ENCODE measurements at places on chromosomes 7 and 10. TPM values are rescaled to one million over a fixed set of nuclear protein-coding genes. Genes with fewer than 3 reads are reported as not detected.
A peak's percentile ranks its signal among the peaks of the same experiment; 100 is the strongest.

GRCh38 chr10:123227706-123228105, 73.5 kb downstream of the BUB3 start:
- no peaks in the 10 kb centered on the region for H3K27me3 ChIP-seq
- no peak overlapping the region for H3K4me3 ChIP-seq
- no peak overlapping the region for H3K27ac ChIP-seq
- no peak for DNase-seq
- H3K36me3 ChIP-seq, result peaks cover 31% of the 10 kb centered on the region

DNA sequence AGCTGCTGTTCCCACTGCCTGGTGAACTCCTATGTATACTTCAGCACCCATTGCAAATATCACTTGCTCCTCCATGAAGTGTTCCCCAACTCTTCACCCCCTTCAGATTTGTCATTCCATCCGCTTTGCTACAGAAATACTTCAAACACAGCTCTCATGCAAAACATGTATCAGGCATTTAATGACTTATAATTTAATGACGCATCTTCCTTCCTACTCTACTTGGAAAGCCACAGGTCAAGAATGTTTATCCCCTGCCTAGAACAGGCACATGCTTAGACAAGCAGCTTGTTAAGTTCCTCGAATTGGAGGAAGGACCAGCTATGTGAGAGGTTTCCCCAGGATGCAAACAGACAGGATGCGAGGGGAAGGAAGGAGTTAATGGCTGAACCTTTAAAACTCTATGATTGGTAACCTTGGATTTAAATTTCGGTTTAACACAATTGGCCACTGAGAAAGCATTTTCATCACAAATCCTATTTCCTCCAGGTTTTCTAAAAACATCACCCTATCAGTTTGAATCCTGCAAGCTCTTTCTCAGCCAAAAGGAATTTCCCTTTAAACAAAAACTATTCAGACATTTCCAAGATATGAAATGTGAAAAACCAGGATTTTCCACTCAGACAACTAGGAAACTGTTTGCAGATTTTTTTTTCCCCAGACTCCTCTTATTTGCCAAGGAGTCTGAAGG, 11.5 kb downstream of the CREB3L2 start:
- peak overlapping the region; percentile 13 for H3K4me3 ChIP-seq
- H3K36me3 ChIP-seq, result no peaks in the 10 kb centered on the region
- peaks cover 98% of the 10 kb centered on the region for H3K4me1 ChIP-seq

GRCh38 chr7:149238051-149238450, 1.4 kb upstream of the ZNF212 start:
- H3K36me3 ChIP-seq, result no peaks in the 10 kb centered on the region
- no peaks in the 10 kb centered on the region for H3K27me3 ChIP-seq
- H3K27ac ChIP-seq, result no peak overlapping the region

Gene PRKCQ
- total RNA-seq, result 5.1 TPM

Gene PTF1A
- 0.55 TPM for total RNA-seq

DNA sequence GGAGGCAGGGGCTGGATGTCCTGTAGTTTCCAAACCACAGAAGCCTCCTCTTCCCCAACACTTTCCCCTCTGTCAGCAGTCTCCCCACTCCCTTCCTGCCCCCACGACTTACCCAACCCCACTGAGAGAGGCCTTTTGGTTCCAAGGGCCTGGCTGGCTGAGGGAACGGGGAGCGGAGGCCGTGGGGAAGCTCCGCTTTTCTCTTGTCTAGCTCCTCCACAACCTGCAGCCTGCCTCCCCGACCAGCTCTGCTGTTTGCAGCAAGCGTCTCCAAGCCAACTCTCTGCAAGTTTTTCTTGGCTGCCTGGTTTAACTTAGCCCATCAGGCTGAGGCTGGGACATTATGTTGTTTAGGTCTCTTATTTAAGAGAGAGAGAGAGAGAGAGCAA, 126.8 kb downstream of the NEURL1 start:
- peak overlapping the region; percentile 68 for H3K27ac ChIP-seq
- H3K4me1 ChIP-seq, result peaks cover 67% of the 10 kb centered on the region
- DNase-seq, result no peak
- H3K4me3 ChIP-seq, result no peak overlapping the region
- H3K36me3 ChIP-seq, result peaks cover 77% of the 10 kb centered on the region
- no peaks in the 10 kb centered on the region for H3K27me3 ChIP-seq

DNA sequence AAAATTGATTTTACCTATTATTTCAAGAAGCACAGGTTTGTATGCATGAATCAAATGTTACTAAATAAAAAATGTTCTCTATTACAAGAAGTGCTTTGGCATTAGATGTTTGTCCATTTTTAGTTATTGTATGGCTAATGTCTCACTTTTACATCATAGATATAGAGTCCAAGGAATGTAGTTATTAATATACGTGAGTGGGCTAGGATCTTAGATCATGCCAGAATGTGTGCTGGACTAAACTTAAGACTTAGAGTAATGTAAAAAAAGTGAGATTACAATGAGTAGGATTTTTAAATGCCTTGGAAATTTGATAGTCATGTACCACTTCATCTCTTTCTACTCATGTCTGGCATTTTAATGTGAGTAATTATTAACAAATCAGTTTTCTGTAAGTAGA, 196.6 kb downstream of the ARL4A start:
- no peaks in the 10 kb centered on the region for H3K4me1 ChIP-seq
- DNase-seq, result no peak
- no peak overlapping the region for H3K4me3 ChIP-seq
- no peak overlapping the region for H3K27ac ChIP-seq
- no peaks in the 10 kb centered on the region for H3K27me3 ChIP-seq
- H3K36me3 ChIP-seq, result no peaks in the 10 kb centered on the region

- peak; percentile 36 for DNase-seq
- peaks cover 19% of the 10 kb centered on the region for H3K4me1 ChIP-seq
- no peaks in the 10 kb centered on the region for H3K36me3 ChIP-seq
- no peak overlapping the region for H3K27ac ChIP-seq
- no peaks in the 10 kb centered on the region for H3K27me3 ChIP-seq
- no peak overlapping the region for H3K4me3 ChIP-seq
Observed at GRCh38 chr7:88314061-88314491, 7.4 kb upstream of the STEAP4 start.

DNA sequence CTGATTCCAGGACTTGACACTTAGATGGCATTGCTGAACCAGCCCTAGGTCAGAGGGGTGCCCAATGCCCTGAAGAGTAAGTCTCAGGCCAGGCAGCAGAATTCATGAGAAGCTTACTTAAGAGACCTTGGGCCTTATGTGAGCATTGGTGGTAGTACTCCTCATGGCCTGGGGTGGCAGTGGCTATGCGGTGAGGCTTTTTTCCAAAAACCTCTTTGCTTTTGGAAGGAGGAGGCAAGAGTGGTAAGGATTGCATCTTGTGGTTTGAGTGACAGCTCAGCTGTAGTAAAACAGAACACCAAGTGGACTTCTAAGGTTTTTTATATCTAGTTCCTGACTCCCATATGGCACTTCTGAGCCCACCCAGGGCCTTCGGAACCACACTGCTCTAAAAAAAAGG, 459.0 kb upstream of the STEAP1 start:
- H3K4me1 ChIP-seq, result no peaks in the 10 kb centered on the region
- no peaks in the 10 kb centered on the region for H3K36me3 ChIP-seq
- H3K27me3 ChIP-seq, result no peaks in the 10 kb centered on the region
- H3K27ac ChIP-seq, result no peak overlapping the region

Gene KCNH2
- total RNA-seq, result 10.1 TPM

Gene TES
- 78.8 TPM for total RNA-seq

DNA sequence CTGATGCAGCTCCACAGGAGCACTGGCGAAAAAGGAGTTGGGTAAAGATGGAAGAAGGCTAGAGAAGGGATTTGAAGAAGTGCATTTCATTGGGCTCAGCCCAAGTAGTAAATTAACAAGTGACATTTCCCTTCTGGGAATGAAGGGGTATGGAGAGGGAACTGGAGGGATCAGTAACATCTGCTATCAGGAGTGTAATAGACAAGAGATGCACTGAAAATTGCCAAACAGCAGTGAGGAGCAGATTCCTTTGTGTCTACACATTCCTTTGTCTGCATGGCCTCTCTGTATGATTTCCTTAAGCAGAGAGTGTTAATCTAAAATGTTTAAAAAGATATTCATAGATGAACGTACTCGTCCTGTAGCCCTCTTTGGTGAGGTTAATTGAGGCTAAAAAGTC, 148.2 kb upstream of the FERD3L start:
- H3K4me3 ChIP-seq, result no peak overlapping the region
- no peaks in the 10 kb centered on the region for H3K36me3 ChIP-seq
- DNase-seq, result no peak
- H3K27ac ChIP-seq, result no peak overlapping the region

DNA sequence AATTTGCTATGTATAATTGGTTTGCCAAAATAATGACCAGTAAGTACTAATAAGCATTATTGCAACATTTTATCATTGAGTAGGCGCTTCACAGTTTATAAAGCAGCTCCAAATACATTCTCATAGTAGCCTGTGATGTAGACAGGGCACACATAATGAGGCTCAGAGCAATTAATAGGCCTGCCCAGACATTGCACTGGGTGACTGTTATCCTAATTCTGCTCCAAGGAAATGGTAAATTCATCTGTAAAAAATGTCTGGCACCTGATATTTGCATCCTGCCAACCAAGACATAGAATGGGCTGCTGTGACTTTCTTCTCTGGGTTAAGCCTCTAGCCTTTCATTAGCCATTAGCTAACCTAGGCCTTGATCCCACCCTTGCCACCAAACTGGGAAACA, 97.6 kb downstream of the SEM1 start:
- H3K36me3 ChIP-seq, result no peaks in the 10 kb centered on the region
- no peak overlapping the region for H3K4me3 ChIP-seq
- DNase-seq, result no peak
- no peaks in the 10 kb centered on the region for H3K27me3 ChIP-seq
- no peaks in the 10 kb centered on the region for H3K4me1 ChIP-seq

GRCh38 chr10:119614686-119615085, 17.9 kb upstream of the TIAL1 start:
- no peak overlapping the region for H3K4me3 ChIP-seq
- DNase-seq, result no peak
- no peaks in the 10 kb centered on the region for H3K36me3 ChIP-seq

DNA sequence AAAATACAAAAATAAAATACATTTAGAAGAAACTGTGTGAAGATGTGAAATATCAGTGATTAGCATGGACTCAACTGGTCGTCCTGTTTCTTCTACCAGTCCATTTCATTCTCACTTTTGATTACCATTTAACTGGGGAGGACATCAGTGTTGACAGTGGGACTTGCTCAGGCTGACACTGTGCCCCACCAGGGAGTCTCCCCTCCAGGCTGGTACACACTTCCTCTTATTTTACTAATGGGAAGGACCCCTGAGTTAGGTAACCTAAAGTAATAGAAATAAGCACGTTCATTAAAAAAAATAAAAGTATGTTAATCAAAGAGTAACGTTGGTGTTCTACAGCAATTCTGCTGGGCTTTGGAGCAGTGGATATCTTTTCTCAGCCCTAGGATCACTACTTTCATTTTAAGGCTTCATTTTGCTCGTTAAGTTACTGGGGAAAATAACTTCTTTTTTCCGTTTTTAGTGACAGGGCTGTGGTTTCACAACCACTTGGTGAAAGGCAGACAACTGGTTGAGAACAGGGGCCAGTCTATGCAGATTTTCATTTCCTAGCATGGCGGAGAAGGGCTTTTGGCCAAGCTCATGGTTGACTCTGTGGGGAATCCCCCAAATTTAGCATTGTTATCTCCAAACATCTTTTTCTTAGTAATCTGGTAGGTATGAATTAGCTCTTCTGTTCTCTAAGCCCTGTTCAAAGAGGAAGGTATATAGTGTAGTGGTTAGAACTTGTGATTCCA, 2.1 kb downstream of the SNX10 start:
- H3K27ac ChIP-seq, result peak overlapping the region; percentile 15
- peaks cover 11% of the 10 kb centered on the region for H3K4me1 ChIP-seq
- peaks cover 16% of the 10 kb centered on the region for H3K27me3 ChIP-seq
- peak overlapping the region; percentile 22 for H3K4me3 ChIP-seq
- peak; percentile 51 for DNase-seq

DNA sequence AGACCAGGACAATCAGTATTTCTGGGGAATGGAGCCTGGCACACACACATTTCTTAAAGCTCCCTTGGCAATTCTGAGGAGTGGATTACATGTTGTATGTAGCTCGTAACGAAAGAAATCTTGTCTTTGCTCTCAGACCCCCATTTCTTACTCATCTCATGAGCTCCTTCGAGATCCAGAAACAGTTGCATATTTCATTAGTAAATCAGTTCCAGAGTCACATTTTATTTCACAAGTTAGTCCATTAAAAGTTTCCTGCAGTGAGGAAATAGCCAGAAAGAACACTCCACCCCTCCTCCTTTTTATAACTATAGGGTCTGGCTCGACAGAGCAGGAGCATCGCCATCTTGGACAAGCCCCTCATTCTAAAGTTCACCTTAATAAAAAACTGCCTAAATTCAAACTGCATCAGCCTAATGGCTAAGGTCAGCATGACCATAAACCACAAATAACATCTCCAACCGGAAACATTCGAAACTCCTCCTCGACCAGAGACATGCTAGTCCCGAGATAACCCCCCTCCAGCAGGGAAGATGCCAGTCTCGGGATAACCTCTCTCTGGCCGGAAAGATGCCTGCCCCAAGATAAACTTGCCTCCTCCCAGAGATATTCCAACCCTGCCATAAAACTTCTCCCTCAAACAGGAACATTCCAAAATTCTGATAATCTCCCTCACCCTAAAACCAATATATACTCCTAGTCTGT, 7.4 kb downstream of the EGFR start:
- H3K27me3 ChIP-seq, result no peaks in the 10 kb centered on the region
- no peak overlapping the region for H3K4me3 ChIP-seq
- H3K36me3 ChIP-seq, result no peaks in the 10 kb centered on the region
- peak overlapping the region; percentile 68 for H3K27ac ChIP-seq
- peaks cover 90% of the 10 kb centered on the region for H3K4me1 ChIP-seq
- no peak for DNase-seq

Gene CPN1
- total RNA-seq, result not detected

GRCh38 chr7:115779561-115779960, 251.0 kb downstream of the TFEC start:
- H3K27ac ChIP-seq, result no peak overlapping the region
- no peaks in the 10 kb centered on the region for H3K36me3 ChIP-seq
- no peak for DNase-seq

Gene SORBS1
- total RNA-seq, result 440 TPM

Gene SUV39H2
- total RNA-seq, result 12.1 TPM

DNA sequence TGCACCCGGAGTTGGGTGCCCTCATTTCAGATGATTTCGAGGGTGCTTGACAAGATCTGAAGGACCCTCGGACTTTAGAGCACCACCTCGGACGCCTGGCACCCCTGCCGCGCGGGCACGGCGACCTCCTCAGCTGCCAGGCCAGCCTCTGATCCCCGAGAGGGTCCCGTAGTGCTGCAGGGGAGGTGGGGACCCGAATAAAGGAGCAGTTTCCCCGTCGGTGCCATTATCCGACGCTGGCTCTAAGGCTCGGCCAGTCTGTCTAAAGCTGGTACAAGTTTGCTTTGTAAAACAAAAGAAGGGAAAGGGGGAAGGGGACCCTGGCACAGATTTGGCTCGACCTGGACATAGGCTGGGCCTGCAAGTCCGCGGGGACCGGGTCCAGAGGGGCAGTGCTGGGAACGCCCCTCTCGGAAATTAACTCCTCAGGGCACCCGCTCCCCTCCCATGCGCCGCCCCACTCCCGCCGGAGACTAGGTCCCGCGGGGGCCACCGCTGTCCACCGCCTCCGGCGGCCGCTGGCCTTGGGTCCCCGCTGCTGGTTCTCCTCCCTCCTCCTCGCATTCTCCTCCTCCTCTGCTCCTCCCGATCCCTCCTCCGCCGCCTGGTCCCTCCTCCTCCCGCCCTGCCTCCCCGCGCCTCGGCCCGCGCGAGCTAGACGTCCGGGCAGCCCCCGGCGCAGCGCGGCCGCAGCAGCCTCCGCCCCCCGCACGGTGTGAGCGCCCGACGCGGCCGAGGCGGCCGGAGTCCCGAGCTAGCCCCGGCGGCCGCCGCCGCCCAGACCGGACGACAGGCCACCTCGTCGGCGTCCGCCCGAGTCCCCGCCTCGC, at the start of gene EGFR:
Gene EGFR, plus strand, starts transcription at position 657 of the 830 bp plus-strand sequence. CDS start 261 bp downstream, outside the sequence.
- H3K27me3 ChIP-seq, result peaks cover 28% of the 10 kb centered on the region
- H3K27ac ChIP-seq, result peak within 1 kb of the TSS; percentile 93
- peak within 1 kb of the TSS; percentile 70 for H3K4me3 ChIP-seq
- DNase-seq, result peak; percentile 82
- no peaks in the 10 kb centered on the region for H3K36me3 ChIP-seq
- H3K4me1 ChIP-seq, result peaks cover 33% of the 10 kb centered on the region
